Activated CD4-positive, alpha-beta T cell treated with anti-CD3 and anti-CD28 coated beads for 4 hours (primary cell): ENCODE measurements at places on chromosomes 13 and 19.

DNA sequence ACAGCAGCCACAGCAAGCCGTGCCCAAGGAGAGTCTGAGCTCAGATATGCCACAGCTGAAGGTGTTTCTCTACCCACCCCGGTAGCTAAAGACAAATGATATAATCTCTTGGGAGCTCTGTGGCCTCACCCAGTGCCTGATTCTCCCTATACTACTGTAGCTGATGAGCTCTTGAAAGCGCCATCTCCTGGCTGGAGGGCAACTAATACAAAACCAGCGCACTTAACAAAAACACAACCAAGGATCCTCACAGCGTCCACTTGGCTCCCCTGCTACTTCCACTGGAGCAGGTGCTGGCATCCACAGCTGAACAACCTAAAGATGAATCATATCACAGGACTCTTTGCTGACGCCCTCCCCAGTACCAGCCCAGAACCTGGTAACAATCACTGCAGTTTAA lies 1212.0 kb downstream of the PCDH17 start:
- no peak for DNase-seq

GRCh38 chr13:54574791-54575190 lies 1546.2 kb downstream of the OLFM4 start:
- DNase-seq, result no peak

- DNase-seq, result no peak
Measured at GRCh38 chr13:49319551-49319950, 71.8 kb downstream of the CDADC1 start.

DNA sequence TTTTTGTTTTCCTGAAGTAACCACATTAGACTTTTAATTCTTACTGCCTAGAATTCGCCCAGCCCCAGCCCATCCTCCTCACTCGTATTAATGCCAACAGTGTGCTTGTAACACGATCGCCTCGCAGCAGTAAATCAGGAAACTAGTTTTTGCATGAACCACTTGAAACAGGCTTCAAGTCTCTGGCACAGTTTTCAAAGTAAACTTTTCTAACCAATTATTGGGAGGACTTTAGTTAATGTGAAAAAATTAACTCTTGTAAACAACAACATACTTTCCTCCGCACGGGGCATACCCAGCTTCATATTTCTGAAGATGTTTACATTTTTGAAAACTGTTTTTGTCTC lies 39.2 kb downstream of the TNFRSF19 start:
- DNase-seq, result no peak

DNA sequence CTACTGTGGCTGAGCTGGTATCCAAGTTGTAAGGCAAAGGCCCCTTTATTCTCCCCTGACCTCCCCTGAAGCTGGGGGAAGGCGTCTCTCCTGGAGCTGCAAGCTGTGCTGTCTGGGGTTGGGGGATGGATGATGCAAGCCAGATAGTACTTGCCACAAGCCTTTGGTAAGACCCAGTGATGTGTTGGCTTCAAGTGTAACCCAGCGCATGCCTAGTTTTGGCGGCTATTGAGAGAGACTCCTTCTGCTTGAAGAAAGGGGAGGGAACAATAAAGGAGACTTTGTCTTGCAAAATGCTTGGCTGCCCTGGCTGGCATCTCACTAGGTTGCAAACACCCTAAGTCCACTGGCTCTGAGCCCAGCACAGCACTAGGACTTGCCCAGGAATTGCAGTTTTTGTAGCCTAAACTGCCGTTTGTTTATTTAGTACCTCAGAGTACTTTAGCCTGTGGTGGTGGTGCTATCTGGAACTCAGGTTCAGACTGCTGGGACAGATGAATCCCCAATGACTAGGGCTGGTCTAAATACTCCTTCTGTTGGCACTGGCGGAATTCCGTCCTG lies 108.2 kb downstream of the TNFSF13B start:
- DNase-seq, result no peak
